ENCODE measurements at places on chromosomes 13 and 19.

GRCh38 chr13:108566413-108567170 lies 62.8 kb upstream of the MYO16 start:
- DNase-seq = no peak

DNA sequence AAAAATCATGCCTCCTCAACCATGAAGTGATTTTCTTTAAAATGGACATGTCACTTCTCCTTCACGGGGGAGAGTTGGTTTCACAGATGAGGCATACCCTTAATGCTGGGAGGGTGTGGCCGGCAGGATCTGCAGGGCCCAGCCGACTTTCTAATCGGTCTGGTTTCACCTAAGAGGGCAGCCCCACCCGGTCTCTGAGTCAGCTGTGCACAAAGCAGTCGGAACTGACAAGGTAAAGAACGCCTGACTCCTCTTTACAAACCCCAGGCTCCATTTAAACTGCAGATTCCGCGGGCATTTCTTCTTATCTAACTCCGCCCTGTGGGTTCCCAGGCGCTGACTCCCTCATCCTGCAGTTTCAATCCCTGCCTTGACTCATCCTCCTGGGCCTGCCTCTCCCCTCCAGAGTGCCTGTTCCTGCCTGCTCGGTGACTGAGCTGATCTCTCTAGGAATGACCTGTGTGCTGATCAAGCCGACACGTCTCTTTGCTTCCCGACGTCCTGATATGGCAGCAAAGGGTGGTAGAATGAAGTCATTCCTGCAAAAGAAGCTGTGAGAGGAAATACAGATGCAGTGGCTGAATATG lies 63.4 kb downstream of the EFNB2 start:
- DNase-seq = peak; percentile 100

- no peak for DNase-seq
Measured at GRCh38 chr19:13053761-13054625, 48.7 kb downstream of the LYL1 start.

DNA sequence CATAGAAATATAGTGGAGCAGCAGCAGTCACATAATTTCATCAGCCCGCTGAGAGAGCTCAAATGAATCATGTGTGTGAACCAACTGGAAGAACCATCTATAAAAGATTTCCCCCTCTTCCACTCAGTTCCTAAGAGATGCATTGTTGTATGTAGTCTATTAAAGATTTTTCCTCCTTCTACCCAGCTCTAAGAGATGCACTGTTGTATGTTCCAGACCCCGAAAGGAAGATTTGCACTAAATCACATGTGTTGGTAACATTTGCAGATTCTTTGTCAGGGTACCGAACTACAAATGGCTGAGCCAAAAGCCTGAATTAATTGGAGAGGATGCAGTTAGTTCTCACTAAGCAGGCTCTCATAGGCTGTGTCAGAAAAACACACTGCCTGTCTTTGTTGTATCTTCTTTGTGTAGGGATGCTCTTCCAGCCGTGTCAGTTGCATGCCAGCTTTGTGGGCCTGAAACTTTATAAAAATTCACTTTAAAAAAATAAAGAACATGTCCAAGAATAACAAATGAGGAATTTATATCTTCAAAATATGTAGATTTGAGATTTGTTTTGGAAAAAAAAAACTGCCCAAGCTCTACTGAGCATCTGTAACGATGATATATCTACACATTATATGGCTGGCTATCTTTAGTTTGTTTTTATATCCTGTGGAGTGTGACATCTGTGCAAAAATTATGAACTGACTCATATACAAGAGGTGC lies 223.1 kb downstream of the MZT1 start:
- DNase-seq = no peak

DNA sequence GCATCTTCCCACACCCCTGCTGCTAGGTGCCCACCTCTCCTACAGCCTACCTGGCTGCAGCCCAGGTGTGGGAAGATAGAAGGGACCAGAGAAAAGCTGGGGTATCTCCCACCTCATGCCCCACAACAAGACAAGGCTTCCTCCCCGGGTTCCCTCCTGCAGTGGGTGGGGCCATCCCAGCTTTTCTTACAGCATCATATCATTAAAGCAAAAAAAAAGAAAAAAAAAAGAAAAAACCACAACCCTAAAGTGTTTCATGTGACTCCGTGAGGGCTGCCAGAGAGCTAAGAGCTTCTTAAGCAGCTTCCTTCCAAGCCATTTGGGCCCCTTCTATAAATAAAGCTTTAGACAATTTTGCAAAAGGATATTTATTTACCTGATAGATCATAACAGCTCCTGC lies 455.4 kb upstream of the TSHZ3 start:
- DNase-seq = no peak
